CD4-positive, alpha-beta T cell treated with Interleukin-12 subunit alpha and Interleukin-12 subunit beta, for 1 hour (primary cell): ENCODE measurements at places on chromosomes 2 and 18.

GRCh38 chr18:40371673-40372072 lies 1583.4 kb upstream of the PIK3C3 start:
- no peak for DNase-seq

DNA sequence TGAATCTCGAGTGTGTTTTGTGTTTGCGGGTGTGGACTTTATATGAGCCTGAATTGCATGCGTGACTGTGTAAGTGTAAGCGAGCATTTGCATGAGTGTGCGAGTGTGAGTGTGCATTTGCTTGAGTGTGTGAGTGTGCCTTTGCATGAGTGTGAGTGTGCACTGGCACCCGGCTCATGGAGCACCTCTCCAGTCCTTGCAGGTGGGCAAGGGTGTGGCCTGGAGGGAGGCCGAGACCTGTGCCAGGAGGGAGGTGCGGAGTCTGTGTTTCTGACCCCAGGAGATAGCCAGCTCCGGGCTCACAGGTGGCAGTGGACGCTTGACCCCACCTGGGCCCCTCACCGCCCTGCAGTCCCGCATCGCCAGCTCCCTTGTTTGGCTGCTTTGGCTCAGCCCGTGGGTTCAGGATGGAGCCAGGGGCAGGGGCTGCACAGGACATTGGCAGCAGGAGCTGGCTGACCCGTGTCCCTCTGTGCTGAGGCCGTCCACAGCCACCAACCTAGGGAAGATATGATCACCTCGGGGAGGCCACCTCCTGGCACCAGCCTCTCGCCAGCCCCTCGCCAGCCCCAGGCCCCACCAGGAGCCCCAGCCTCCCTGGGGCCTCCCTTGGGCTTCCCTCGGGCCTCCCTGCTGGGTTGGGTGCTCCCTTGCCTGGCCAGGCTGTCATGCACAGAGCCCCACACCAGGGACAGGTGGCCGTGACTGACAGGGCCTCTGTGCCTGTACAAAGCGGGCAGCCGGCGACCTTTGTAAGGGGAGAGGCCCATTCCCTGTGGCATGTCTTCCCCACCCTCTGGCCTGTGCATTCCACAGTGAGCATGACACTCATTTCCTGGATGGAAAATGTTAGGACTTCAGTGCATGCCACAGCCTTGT lies 81.6 kb downstream of the PTGR3 start:
- DNase-seq = no peak

DNA sequence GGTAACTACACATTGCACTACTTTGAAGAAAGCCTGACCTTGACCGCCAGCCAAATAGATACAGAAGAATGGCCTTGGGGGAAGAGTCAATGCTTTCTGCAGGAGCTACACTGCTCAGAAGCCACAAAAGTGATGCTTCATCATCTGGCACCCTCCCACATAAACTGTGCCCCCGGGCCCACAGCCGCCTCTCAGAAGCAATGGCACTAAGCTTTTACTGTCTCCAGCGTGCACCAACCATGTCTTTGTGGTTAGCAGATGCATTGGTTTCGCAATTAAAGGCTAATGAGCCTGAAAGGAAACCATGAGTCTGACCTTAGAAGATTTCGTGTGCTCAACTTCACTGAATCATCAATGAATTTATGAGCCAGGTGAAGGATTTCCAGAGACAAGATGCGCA lies 209.4 kb upstream of the TRIB2 start:
- peak; percentile 56 for DNase-seq

GRCh38 chr2:240628808-240629618 lies 3.7 kb downstream of the GPR35 start:
- no peak for DNase-seq

GRCh38 chr18:42030586-42031182 lies 75.7 kb downstream of the PIK3C3 start:
- DNase-seq = no peak

DNA sequence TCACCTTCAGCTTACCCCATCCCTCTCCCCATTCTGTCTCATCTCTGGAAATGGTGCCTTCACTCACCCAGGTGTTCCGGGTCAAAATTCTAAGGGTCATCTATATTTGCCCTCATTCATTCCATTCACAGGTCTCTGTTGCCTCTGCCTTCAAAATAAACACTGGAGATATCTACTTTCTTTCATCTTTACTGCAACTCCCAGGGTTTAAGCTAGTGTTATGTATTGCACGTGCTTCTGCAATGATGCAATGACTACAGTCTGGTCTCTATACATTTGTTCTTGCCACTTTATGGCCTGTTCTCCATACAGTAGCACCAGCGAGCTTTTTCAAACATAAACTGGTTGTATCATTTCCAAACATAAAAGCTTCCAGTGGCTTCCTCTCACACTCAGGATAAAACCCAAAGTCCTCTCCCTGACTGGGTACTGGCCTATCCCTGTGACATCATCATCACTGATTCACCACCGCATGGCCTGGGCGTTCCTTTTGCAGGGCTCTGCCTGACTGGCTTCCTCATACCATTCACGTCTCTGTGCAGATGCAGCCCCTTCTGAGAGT lies 14.3 kb downstream of the DSG2 start:
- no peak for DNase-seq

DNA sequence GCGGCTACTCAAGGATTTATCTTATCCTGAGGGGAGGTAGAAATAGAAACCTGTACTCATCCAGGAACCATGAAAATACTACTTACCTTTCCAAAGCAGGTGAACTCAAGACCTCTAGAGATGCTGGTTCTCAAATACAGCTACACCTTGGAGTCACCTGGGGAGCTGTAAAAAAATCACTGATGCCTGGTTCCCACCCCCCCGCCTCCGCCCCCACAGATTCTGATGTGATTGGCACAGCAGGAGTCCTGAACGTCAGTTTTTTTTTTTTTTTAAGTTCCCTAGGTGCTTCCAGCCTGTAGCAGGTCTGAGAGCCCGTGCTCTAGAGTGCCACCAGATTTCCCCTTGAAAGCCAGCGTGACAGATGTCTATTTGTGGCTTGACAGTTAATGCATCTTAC lies 113.6 kb downstream of the MRO start:
- no peak for DNase-seq

GRCh38 chr2:125471963-125472362 lies 1184.0 kb upstream of the GYPC start:
- DNase-seq = no peak
